Right hindlimb (tissue), 1 donor: ENCODE measurements at places on chromosomes 12 and 14.

DNA sequence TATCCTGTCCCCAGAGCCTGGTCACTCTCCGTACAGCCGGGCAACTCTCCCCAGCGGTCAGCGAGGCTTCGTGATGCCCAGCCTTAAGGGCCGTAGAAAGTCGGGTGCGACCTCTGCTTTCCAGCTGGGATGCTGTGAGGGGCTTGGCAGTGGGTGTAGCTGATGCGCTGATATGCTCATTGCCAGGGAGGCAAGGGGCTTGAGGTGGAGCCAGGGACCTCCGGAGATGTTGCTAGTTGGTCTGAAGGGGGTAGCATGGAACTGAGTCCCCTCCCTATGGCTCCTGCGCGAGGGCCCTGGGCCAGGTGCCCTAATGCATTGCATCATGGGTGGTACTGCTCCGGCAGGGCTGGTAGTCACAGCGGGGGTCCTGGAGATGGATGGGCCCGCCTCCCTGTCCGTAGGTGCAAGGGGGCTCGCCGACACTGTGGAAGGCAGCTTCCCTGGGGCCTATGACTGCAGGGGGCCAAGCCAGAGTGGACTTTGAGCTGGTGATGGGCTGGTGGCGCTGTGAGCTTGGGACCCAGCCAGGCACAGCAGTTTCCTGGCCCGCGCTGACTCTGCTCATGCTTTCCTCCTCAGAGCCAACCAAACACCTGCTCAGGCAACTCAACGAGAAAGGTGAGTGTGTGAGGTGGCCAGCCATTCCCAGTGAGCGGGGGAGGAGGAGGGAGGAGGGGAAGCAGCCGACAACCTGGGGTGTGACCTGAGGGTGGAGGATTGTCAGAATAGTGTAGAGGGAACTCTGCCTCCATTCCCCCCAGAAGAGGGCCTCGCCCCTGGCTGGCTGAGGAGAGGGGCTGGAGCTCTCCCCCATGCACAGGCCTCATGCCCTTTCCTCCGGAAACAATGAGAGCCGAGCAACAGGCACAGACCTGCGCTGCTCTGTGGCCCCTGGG, 32.3 kb downstream of the PLEKHG3 start:
- no peak for DNase-seq

GRCh38 chr14:101017806-101018560, 114.5 kb upstream of the RTL1 start:
- peak; percentile 11 for DNase-seq

GRCh38 chr12:54282949-54283593, 2.5 kb downstream of the HNRNPA1 start:
- no peak for DNase-seq

DNA sequence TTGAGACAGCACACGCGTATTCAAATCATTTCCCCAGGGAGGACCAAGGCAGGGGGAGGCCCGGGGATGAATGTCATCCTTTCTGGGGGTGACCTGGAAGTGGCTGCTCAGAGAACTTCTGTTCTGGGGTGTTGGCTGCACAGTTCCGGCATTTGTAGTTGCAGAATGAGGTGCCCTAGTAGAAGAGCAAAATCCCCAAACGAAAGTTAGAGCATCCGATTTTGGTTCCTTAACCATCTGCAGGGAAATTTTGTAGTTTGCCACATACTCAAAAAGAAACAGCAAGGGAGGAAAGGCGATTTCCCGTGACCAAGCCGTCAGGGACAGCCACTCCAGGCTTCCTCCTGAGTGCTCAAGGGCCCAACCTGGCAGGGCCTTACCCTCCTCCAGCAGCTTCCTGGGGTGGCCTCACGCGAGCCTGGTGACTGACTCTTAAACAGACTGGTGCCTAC, 13.0 kb upstream of the TRAF3 start:
- DNase-seq = no peak

- DNase-seq = no peak
Observed at GRCh38 chr14:102479777-102480176, 29.8 kb downstream of the ANKRD9 start.

- no peak for DNase-seq
Observed at GRCh38 chr12:9041321-9041720, 52.0 kb downstream of the KLRG1 start.

DNA sequence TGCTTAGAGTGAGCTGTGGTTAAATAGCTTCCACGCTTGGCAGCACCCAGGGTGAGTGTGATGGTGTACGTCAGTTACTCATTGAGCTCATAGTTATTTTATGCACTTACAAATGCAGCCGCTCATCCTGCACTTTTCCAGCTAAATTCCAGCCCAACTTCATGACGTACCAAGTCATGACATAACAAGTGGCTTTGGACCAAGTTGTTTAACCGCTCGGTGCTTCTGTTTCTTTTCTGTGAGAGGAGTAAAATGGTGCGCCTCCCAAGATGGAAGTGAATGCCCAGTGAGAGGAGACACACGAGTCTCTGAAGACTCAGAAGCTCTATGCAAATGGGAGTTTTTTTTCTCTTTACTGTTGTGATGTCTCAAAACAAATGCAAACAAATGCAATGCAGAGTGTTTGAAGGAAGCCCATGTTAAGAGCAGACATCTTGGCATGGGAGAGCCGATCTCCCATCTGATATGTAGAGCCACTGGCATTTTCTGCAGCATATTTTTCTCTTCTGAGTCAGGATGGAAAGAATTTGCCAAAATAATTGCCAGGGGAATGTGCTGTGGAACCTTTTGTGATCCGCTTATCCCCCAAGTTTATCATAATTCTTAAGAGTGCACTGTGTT, 72.2 kb downstream of the FBXW8 start:
- no peak for DNase-seq

GRCh38 chr12:125262851-125263250, 197.6 kb downstream of the AACS start:
- DNase-seq = no peak

DNA sequence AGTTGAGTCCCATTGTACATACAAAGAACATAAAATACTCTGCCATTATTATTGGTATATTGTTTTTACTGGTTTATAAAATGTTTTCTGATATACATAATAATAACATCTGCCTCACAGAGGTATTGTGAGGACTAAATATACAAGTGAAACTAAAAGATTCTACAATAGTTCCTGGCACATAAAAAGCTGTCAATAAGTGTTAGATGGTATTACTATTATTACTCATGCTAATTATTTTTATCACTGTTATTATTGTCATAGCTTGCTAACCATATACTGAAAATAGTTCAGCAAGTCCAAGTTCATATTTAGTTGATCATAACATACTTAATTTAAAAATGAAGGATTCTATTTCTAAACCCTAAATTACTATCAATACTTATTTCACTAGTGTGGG, 34.4 kb downstream of the BTG1 start:
- DNase-seq = no peak

DNA sequence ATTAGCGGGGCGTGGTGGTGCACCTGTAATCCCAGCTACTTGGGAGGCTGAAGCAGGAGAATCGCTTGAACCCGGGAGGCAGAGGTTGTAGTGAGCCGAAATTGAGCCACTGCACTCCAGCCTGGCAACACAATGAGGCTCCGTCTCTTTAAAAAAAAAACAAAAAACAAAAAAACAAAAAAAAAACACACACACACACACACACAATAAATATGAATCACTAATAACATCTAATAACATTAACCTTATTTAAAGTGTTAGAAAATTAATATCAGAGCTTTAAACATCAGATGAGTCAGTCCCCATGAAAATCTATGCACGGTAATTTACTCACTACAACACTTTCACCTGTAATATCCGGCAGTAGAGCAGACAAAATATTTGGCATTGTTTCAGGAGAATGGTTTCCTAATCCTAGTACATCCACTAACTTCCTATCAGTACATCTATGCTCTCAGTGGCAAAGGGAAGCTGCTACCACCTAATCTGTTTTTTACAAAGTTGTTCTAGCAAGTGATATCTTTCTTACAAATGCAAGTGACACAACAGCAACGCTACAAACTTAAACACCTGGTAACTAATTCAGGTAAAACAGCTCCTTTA, 36.2 kb downstream of the MED13L start:
- no peak for DNase-seq

- no peak for DNase-seq
Observed at GRCh38 chr12:48873096-48873495, 7.4 kb upstream of the RND1 start.

- DNase-seq = no peak
Observed at GRCh38 chr14:70660967-70661893, 19.5 kb downstream of the TTC9 start.

DNA sequence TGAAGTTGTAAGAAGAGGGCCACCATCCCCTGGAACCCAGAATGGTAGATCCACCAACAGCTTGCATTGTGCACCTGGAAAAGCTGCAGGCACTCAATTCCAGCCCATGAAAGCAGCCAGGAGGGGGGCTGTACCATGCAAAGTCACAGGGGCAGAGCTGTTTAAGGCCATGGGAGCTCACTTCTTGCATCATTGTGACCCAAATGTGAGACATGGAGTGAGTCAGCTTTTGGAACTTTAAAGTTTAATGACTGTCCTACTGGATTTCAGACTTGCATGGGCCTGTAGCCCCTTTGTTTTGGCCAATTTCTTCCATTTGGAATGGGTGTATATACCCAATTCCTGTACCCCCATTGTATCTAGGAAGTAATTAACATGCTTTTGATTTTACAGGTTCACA, 50.8 kb downstream of the SLC16A7 start:
- no peak for DNase-seq

GRCh38 chr12:46208370-46208769, 60.5 kb downstream of the SLC38A1 start:
- DNase-seq = no peak

GRCh38 chr12:71107936-71108335, 49.9 kb downstream of the TSPAN8 start:
- peak; percentile 44 for DNase-seq

DNA sequence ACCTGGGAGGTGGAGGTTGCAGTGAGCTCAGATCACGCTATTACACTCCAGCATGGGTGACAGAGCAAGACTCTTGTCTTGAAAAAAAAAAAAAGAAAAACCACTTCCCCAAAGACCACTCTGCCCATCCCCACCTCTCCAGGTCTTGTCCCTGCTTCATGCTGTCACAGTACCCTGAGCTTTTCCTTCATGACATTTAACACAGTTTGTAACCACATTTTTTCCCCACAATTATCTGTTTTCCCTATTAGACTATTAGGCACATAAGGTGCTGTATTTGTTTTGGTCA, 6.9 kb downstream of the HECTD1 start:
- DNase-seq = no peak

- no peak for DNase-seq
Observed at GRCh38 chr12:105906561-105906960, 232.2 kb downstream of the NUAK1 start.

GRCh38 chr12:5514016-5514415, 82.1 kb downstream of the NTF3 start:
- DNase-seq = no peak

- DNase-seq = no peak
Observed at GRCh38 chr14:94101748-94102147, 8.8 kb upstream of the IFI27 start.

GRCh38 chr14:51592836-51593235, 58.9 kb upstream of the FRMD6 start:
- no peak for DNase-seq

DNA sequence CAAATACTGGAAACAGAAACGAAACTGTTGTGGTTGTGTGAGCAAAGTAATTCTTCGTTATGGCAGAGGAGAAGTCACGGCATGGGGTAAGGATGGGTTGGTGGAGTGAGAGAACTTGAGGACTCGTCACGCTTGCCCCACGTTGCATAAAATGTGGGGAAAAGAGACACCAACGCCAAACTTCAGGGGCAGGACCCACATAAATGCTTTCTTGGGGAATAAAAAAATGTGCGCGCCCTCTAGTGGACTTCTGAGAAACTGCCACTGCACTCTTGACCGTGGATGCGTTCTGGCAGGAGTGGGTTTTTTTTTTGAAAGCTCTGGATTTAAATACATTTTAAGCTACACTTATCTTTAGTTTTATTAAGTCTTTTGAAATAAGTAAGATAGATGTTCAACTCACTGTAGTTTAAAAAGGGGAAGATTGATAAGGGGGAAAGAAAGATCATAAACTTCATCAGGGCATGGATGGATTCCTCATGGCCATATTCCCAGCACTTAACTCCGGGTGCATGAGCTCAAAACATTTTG, 4.1 kb upstream of the IGF1 start:
- DNase-seq = peak; percentile 54

DNA sequence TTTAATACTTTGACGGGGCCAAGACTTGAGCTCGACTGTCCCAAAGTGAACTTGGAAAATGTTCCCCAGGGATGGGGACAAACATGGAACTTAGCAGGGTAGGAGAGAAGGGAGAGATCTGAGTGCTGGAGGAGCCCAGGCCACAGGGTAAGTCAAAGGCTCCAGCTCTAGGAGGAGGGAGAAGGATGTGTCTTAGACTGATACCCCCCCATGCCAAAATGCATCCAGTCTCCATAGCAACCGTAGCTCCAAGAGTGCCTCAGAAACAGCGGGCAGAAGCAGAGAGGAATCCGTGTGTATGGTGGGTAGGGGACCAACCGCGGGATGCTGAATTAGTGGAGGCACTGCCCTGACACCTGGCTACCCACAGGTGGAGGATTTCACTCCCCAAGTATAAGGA, 845 bp upstream of the AGAP2 start:
- no peak for DNase-seq

DNA sequence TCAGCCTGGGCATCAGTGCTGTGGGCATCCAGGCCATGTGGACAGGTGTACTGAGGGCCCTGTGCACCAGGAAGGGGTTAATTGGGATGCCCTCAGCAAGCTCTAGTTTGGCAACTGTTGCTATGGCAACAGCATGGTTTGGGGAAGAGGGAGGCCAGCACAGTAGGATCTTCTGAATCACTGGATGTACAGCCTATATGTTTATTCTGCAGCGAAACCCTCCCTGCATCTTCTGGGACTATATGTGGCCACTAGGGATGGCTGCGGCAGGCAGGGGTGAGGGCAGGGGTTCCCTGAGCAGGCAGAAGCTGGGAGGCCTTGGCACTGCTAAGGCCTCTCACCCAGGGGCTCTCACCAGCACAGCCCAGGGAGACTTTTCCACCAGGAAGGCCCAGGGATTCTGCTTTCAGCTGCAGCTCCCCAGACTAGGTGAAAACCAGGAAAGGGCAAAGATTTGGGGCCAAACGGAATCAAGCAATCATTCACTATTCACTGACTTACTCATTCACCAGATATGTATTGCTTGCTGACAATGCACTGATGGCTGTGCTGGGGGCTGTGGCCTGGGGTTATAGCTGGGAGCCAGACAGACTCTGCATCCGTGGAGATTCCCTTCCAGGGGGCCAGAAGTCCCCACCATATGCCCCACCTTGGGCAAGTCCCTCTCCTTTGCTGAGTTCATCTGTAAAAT, 42.8 kb downstream of the IRF2BPL start:
- no peak for DNase-seq

- DNase-seq = peak; percentile 57
Observed at GRCh38 chr14:92553438-92553837, 39.9 kb downstream of the RIN3 start.

- DNase-seq = no peak
Observed at GRCh38 chr14:70036665-70037064, 152.1 kb downstream of the SLC8A3 start.

DNA sequence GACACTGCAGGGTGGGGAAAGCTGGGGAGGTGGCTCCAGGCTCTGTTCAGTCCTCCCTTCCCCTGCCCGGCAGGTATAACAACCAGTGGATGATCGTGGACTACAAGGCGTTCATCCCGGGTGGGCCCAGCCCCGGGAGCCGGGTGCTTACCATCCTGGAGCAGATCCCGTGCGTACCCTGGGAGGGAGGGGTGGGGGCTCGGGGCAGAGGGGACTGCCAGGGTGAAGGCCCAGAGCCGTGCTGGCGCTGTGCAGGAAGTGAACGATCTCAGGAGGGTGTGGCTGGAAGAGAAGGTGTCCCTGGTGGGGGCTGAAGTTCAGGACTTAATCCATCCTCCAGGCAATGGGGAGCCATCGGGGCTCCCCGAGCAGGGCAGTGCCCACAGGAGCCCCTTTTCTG, 18.9 kb downstream of the SDS start:
- no peak for DNase-seq
